ENCODE measurements at places on chromosomes 3 and 15.
A peak's percentile ranks its signal among the peaks of the same experiment; 100 is the strongest.

DNA sequence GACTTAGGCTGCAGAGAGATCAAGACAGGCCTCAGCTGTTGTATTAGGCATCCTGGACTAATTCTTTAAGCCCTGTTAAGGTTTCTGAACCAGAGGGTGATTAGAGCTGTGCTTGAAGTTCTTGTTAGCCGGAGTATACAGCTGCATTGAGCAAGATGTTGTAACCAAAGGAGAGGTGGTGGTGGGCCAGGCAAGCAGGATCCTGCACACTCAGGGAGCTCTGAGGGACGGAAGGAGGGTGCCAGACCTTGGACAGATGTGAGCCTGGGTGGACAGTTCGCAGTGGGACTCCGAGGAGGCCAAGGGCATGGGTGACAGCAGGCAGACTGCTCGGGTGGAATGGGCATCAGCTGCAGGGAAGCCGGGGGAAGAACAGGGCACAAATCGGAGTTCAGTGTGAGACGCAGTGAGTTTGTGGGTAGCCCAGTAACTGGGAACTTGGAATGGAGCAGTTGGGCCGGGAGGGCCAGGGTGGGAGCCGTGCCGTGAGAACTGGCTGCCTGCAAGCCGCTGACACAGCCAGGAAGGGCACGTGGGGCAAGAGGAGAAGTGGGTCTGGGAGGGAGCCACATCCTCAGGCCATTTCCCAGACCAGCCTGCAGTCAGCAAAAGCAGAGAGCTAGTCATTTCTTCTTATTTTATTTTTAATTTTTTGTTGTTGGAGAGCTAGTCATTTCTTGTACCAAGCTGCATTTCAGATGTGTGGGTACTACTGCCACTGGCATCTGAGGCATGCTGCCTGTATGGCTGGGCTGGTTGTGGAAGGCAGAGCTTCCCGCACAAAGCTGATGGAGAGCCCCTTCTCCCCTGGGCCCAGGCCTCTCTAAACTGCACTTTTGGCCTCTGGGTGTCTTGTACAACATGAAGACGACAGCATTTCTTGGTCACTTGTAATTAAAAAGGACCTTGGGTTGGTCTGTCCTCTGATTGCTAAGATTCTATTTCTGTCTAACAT, 61.0 kb downstream of the PGPEP1L start:
- no peak for DNase-seq

DNA sequence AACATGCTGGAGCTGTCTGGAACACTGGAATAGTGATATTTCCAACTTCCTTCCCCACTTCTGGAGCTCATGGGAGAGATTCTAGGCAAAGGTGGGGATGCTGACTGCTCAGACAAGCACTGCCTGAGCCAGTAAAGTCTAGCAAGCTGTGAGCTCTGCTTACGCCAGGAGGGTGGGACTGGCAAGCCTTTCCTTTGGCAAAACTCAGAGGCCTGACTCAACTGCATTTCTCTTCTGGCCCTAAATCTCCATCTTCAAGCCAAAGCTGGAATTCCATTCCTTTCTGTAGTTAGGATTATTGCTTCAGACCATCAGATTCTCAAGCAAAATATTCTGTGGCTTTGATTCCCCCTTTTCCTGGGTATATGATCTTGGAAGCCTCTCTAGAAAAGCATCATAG, 20.3 kb upstream of the EPB42 start:
- DNase-seq = no peak

DNA sequence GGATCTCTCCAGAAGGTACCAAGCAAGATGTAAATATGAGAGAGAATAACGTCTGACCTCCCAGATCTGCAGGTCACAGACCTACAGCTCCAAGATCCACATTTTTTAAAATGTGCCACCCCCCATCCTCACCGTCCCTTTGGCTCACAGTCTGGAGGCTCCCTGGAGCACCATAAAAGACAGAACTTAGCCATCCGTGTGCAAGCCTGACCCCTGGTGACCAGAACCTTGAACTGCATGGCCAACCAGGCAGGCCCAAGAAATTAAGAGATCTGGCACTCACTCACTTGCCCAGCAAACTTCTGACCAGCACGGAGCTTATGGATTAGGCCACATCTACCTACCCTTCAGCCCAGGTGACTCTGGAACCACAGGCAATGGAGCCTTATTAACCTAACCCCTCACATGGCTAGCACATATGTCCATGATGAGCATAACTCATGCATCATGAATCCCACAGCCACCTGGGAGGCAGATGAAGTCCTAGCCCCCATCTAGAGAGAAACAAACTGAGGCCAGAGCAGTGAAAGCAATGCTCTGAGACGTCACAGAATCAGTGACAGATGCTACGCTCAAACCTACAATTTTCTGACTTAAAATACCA, 275.3 kb downstream of the UACA start:
- DNase-seq = peak; percentile 73

DNA sequence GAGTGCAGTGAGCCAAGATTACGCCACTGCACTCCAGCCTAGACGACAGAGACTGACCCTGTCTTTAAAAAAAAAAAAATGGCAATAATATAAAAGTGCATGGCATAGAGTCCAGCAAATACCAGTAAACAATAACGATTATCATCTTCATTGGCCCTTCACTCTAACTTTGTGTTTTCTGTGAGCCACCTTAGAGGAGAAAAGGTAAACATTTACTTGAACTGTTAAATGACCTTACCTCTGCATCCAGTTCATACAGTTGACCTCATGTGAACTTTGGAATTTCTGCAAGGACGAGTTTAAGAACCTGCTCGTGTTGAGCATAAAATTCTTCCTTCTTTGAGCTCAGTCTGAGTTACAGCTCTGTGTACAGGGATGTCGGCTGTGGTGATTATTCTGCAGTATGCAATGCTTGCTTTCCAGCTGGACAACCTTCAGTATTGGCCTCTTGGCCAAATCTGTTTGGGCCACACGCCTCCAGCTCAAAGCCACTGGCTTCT, 56.6 kb downstream of the RLBP1 start:
- DNase-seq = no peak

All from GM10248 (cell line).